NCI-H2081 (cell line): ENCODE measurements at places on chromosomes 6 and 20.

GRCh38 chr6:128425856-128426255, 94.5 kb downstream of the PTPRK start:
- DNase-seq = no peak

GRCh38 chr20:45322952-45323383, 14.9 kb upstream of the MATN4 start:
- DNase-seq = peak; percentile 43

- DNase-seq = no peak
Measured at GRCh38 chr6:71466362-71466761, 177.8 kb downstream of the OGFRL1 start.

DNA sequence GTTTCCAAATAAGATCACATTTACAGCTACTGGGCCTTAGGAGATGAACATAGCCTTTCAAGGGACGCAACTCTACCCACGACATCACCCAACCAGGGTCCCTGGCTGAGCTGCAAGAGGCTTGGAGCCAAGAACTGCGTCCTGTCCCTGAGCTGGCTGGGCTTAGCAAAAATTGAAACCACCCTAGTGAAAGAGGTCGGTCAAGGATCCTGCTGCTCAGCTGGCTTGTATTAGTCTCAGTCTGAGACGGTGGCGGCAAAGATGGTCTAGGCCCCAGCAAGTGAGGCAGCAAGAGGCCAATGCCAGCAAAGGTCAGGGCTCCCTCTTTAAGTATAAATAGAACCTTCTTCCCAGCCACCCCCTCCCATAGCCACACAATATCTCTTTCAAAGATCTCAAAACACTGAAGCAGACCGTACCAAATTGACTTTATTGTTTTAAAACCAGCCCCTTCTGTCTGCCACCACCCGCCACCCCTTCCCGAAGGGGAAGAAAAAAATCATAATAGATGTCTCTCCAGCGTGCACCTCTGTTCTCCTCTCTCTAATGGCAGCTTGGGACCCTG, 140.5 kb downstream of the EYA2 start:
- DNase-seq = no peak

- no peak for DNase-seq
Measured at GRCh38 chr6:36791085-36791484, 48.2 kb downstream of the CPNE5 start.

DNA sequence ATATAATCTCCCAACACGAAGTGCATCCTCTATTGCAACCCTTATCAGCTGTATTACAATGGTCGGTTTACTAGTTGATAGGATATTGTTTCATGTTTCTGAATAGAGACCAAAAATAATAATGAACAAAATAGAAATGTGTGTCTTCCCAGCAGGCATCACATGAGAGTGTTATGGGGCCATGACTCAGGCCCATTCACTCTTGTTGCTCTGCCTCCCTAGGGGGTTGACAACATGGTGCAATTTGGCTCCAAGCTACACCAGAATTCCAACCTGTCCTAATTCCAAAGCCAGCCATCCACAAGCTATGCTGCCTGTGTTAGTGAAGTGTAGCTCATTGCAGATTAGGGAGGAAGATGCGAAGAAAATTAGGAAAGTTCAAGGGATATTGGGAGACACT, 13.1 kb upstream of the SAYSD1 start:
- no peak for DNase-seq

DNA sequence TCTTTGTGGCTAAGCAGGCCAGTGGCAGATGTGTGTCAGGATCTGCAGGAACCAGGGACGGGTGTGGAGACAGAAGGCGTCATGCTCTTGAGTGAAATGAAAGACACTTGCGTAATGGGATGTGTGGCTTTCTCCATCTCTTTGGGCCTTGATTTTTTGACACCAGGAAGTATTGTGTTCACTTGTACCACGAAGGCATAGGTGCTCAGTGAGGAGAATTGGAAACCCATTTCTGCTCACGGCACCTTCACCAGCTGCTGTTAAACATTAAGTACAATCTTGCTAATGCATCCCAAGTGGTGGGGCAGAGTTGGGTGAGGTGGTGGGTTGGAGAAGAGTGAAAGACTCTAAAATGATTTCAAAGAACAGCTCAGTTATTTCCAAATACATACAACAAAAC, 30.0 kb downstream of the GJA10 start:
- no peak for DNase-seq

GRCh38 chr6:71107911-71108420, 151.1 kb upstream of the B3GAT2 start:
- DNase-seq = no peak

DNA sequence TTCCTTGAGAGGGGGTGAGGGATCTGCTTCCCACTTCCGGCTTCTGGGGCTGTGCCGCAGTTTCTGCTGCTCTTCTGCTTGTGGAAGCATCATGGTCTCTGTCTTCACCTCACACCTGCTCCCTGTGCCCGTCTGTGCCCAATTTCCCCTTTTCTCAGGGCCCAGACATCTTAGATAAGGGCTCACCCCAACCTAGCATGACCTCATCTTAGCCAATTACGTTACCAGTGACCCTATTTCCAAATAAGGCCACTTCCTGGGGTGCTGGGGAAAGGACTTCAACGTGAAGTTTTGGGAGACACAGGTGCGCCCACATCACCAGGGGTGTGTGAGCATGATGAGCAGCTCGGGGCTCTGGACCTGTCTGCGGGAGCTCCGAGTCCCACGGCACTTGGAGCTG, 20.7 kb upstream of the RBBP8NL start:
- DNase-seq = no peak

- DNase-seq = peak; percentile 82
Measured at GRCh38 chr6:134035823-134036296, 16.6 kb downstream of the SLC2A12 start.

GRCh38 chr6:139825935-139826374, 451.5 kb upstream of the CITED2 start:
- no peak for DNase-seq

GRCh38 chr6:157019733-157020132, 242.6 kb downstream of the ARID1B start:
- no peak for DNase-seq

DNA sequence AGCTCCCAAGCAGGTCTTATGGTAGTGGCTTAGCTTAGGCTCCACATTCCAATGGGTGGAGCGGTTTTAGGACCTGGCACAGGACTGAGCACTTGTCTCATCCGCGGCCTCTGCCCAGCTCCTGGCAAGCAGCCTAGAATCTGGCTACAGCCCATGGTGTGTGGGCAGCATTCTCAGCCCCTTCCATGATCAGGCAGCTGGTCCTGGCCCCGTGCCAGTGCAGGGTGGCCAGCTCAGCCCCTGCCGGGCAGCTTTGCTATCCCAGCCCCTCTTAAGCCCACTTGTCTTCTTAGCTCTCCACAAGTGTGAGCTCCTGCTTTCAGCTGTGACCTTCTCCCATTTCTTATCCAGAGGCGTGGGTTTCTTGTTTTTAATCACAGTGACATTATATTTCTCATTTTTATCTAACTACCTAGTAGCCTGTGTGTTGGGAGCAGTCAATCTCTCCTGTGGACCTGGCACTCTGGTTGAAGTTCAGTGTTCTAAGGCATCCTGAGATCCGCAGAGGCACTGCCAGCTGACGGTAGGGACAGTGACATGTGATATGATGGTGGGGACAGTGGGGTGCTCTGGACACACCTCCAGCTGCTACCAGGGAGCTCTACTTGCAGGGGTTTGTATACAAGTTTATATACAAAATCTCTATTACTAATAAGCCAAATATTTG, 119.9 kb upstream of the PRND start:
- no peak for DNase-seq

DNA sequence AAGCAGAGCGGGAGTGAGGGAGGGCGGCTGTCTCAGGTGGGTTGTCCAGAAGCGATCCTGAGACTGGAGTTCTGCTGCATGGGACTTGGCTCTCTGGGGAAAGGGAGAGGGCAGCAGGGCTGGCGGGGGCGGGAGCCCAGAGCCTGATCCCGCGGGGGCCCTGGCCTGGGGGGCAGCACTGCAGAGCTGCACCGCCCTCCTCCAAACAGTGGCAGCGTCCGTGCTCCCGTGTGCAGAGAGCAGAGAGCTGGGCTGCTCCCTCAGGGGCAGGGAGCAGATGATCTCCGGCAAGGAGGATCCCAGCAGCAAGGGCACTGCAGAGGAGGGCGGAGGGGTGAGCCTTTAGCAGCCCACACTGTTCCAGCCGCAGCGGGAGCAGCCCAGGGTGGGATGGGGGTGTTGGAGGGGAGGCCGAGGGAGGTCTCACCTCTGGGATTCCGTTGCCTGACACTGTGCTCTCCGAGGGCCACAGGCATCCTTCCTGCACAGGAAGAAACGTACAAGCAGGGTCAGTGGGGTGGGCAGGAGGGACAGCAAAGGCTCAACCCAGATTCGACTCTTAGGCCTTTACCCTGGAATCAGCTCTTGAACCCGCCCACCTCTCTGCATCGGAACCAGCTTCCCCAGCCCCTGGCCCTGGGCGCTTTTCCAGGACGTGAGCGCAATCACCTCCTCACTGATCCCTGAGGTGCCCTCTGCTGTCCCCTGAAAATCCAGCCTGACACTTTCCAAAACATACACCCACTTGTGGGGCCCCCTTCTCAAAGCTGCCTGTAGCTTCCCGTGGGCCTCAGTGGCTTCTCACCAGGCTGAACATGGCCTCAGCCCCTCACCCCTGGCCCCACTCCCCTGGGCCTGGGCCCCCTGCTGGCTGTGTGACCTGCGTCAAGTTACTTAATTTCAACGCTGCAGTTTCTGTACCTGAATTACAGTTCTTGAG, 32.6 kb upstream of the ZBP1 start:
- DNase-seq = no peak

GRCh38 chr6:42453654-42454427, 2.1 kb upstream of the TRERF1 start:
- no peak for DNase-seq

GRCh38 chr6:169944415-169944814, 193.0 kb downstream of the ERMARD start:
- no peak for DNase-seq

- no peak for DNase-seq
Measured at GRCh38 chr20:63060057-63060991, 53.6 kb upstream of the BHLHE23 start.

GRCh38 chr6:25497383-25498040, 154.5 kb upstream of the SCGN start:
- DNase-seq = no peak

DNA sequence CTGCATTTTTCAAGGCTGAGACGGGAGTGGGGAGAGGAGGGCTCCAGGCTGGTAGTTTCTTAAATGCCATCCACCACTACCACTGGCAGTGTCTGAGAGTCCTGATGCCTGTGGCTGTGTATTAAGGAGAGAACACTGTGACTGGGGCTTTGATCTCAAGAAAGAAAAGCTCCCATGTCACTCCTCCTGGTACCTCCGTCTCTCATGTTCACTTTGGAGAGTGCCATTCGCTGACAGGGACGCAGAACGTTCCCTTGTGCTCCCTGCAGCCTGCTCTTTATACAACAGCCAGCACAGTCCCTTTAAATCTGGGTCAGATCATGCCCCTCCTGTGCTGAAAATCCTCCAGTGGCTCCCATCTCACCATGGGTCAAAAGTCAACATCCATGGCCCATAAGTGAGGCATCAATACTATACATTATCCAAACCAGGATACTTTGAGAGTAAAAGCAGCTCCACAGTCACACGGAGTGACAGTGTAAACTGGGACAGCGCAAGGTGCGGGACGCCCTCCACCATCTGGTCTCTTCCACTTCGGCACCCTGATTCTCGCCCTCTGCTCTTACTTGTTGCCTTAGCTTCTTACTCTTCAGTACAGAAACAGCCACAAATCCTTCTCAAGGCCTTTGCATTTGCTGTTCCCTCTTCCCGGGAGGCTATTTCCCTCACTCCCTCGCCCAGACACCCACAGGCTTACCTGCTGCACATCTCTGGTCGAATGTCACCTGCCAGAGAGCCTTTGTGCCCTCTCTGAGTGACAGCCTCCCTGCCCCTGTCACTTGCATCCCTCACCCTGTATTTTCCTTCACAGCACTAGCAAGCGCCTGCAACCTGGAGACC, 20.0 kb downstream of the PDYN start:
- DNase-seq = no peak

DNA sequence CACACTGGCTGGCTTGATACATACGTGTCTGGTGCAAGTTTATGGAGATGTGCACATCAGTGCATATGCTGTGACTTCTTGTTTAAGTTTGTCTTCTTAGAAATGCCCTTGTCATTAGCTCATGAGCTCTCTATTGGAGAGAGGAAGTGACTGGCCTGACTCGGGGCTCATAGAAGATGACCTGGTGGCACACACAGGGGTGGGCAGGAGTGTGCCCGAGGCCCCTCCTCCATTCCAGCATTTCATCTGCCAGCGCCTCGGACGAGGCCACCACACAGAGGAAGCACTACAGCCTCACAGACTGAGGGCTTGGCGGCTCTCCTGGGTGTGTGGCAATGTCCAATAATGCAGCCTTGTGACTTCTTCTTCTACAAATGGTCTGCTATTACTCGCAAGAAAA, 109.7 kb downstream of the FAM120B start:
- no peak for DNase-seq

DNA sequence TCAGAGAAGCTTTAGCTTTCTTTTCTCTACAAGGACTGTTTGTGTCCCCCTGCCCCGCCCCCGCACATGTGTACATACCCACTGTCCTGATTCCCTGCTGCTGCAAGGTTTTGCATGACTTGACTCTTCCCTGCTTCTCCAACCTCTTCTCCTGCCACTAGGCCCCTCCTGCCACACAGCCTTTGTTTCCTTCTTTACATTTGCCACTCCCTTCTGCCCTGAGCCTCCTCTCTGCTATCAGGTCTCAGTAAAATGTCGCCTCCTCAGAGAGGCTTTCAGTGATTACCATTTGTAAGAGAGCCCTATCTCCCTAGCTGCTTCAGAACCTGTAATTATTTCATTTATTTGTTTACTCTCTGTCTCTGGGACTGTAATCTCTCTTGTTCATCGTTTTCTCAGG, 56.4 kb upstream of the VSTM2L start:
- DNase-seq = peak; percentile 46

GRCh38 chr6:37959061-37959460, 139.5 kb downstream of the ZFAND3 start:
- DNase-seq = no peak

GRCh38 chr6:169626649-169627048, 75.2 kb downstream of the WDR27 start:
- no peak for DNase-seq

- no peak for DNase-seq
Measured at GRCh38 chr6:157527471-157527907, 146.5 kb downstream of the ZDHHC14 start.

GRCh38 chr6:45212976-45213375, 115.2 kb upstream of the RUNX2 start:
- no peak for DNase-seq

- no peak for DNase-seq
Measured at GRCh38 chr6:35082046-35082732, 59.0 kb downstream of the TCP11 start.
